ENCODE measurements at places on chromosomes 4 and X.

- no peak for DNase-seq
Measured at GRCh38 chrX:150504397-150505182, 63.8 kb upstream of the MTM1 start.

GRCh38 chr4:86967073-86967472 lies 32.3 kb downstream of the AFF1 start:
- no peak for DNase-seq

GRCh38 chrX:19628011-19628575 lies 112.8 kb upstream of the MAP3K15 start:
- DNase-seq = no peak

DNA sequence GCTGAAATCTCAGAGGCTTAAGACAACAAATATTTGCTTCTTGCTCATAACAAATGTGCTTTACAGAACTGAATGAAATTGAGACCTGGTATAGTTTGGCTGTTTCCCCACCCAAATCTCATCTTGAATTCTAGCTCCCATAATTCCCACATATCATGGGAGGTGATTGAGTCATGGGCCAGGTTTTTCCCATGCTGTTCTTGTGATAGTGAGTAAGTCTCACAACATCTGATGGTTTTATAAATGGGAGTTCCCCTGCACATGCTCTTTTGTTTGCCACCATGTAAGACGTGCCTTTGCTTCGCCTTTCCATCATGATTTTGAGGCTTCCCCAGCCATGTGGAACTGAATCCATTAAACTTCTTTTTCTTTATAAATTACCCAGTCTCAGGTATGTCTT lies 221.1 kb upstream of the DIPK2B start:
- DNase-seq = no peak

- no peak for DNase-seq
Measured at GRCh38 chr4:121726642-121727268, 30.0 kb upstream of the ANXA5 start.

- DNase-seq = peak; percentile 82
Measured at GRCh38 chr4:87985097-87985886, 9.8 kb downstream of the SPP1 start.

DNA sequence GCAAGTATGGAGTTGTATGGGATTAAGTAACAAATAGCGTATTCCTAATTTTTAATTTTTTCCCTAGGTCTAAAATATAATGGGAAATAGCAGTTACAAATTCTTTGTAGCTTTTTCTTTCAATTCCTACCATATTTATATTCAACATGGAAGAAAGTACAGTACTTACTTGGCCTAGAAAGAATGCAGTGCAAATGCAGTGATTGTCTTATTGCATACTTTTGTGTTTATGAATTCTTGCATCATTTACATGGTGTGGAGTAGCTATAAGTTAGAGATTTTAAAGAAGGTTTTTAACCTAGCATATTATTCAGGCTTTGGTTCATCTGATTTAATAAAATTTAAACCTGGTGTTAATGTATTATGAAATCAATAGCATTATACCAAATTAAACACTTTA lies 263.3 kb downstream of the BMPR1B start:
- DNase-seq = no peak

DNA sequence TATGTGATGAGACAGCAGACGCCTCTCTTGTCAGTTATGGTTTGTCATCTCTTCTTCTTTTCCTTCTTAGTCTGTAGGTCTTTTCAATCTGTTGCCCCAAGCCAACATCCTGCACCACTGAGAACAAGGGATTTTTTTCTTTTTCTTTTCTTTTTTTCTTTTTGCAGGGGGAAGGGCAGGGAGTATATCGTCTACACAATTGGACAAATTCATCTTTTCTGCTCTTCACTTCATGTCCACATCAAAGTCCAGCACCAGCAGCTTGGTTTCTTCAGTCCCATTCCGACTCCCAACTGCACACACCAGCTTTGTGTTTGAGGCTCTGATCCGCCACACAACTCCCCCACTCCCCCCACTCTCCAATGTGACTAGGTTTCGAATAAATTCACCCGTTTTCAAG lies 213.2 kb downstream of the FBXW7 start:
- no peak for DNase-seq

- DNase-seq = no peak
Measured at GRCh38 chr4:108361446-108361820, 192.7 kb upstream of the LEF1 start.

DNA sequence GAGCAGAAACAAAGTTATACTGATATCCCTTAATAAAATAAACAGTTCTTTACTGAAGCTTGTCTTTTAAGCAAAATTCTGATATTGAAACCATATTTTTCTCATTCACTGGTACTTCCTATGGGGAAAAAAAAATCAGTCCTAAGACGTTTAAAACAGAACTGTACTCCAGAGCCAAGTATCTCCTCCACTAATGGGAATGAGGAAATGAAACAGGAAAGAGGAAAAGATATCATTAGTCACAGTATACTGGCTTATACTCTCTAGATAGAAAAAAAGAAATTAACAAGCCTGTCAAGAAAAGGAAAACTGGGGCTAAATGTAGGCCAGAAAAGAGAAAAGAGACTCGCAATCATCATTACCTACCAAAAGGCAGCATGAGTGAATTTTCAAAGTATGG lies 252.7 kb downstream of the CENPC start:
- no peak for DNase-seq

- DNase-seq = no peak
Measured at GRCh38 chr4:43146198-43146597, 253.7 kb downstream of the GRXCR1 start.
